Ascending aorta (tissue), 2 donors: ENCODE measurements at places on chromosomes 16 and 17.

- DNase-seq: no peak
These were observed 3.6 kb downstream of the NRN1L start for GRCh38 chr16:67888331-67888730.

DNA sequence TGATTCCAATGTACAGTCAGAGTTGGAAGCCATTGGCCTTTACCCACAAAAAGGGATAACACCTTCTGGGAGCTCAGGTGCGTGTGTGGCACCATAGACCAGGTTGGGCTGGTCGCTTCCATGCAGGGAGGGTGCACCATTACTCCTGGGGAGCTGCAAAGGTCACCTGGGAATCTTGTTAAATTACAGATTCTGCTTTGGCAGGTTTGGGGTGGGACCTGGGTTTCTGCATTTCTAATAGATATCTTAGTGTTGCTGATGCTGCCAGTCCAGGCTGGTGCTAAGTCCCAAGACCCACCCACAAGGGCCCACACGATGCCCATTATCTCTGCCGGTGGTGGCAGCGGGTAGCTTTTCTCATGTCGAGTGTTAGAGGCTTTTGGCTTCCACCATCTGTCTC, 148.3 kb upstream of the CACNG5 start:
- DNase-seq: no peak

DNA sequence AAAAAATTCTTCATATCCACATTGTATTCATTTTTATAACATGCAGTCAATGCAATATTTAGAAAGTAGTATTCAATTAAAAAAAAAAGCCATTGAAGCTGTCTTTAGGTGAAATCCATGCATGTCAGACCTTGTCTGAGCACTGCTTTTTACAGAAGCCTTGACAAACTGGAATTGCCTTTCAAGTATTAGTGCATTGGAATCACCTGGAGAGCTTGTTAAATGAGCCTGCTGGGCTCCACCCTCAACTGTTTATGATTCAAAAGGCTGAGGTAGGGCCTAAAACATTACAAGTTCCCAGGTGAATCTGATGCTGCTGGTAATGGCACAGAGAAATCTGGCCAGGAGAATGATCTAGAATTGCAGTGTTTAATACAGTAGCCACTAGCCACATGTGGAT, 85.8 kb downstream of the HIC1 start:
- DNase-seq: no peak

DNA sequence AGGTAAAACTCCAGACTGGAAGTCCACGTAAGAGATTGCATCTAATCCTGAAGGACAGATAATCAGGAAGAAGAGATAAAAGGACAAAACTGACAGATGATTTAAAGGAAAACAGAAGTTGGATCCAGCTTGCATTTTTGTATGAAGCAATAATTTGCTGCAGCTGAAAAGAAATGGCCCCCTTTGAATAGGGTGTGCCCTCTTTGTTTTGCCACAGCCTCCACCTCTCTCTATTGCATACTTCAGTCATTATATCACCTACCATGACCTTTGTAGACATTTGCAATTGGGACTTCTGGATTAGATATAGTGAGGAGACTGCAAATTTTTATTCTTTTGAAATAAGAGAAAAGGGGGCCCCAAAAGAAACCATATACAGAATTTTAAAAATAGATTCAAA, 8.1 kb downstream of the NOG start:
- no peak for DNase-seq

GRCh38 chr17:4849011-4849536, 15.9 kb downstream of the MINK1 start:
- DNase-seq: no peak

DNA sequence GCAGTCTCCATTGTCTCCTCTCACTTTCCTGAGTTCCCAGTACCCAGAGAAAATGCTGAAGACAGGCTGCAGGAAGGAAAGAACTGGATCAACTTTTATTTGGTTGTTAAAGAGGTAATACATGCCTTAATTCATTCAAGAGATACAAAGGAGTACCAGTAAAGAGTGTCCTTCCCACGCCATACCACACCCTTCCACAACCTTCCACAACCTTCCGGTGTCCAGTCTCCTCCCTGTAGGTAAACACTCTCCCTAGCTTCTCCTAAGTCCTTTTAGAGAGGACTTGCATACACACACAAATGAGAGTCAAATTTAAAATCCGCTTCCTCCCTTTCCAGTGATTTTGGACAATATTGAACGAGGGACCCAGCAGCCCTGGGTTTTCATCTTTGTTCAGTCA, 2.8 kb upstream of the CA7 start:
- DNase-seq: no peak

DNA sequence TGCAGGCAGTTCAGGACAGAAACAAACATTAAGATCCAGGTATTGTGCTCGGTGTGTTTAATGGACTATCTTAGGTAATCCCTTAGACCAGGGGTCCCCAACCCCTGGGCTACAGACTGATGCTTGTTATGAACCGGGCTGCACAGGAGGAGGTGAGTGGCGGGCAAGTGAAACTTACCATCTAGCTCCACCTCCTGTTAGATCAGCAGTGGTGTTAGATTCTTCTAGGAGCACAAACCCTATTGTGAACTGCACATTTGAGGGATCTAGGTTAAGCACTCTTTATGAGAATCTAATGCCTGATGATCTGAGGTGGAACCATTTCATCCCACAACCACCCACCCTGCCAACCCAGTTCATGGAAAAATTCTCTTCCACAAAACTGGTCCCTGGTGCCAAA, 37.8 kb upstream of the ASIC2 start:
- no peak for DNase-seq

DNA sequence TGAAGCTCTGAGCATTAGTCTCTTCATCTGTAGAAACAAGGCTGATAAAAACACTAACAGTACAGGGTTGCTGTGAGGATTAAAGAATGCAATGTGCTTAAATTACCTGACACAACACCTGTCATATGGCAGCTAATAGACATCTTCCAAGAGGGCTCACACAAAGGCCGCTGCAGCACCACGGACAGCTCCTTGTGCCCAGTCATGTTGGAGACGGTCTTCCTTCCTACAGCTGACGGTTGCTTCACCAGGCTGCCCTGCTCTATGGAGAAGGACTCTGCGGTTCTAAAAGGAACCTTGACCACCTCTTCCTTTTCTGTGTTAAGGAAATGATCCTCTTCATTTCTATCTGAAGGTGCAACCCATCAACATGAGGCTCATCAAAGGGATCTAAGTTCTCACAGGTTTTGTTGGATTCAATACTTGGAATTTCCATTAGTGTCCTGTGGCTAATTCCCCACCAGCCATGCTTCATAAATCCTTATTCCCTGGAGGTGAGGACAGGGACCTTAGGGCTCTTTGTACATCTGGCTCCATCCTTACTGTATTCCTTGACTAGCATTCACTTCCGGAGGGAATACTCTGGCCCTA, 138.9 kb upstream of the CES5A start:
- DNase-seq: no peak
